Activated gamma-delta T cell (primary cell): ENCODE measurements at places on chromosomes 7 and 10.

DNA sequence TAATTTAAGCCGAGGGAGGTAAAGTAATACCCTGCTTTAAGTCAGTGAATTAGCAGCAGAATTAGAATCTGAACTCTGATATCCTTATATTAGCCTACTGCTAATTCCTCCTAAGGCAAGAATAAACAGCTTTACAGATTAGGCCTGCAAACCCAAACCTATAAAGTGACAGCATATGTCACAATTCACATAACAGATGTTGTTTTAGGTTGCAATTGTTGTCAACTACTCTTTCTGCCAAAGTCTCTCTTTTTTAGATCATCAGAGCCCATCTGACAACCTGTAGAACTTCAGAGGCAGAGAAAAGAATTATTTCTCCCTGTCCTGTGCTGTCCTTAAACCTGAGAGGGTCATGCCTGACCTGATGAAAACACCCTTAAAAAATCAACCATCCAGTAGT is 167.2 kb downstream of the PRKG1 start:
- DNase-seq, result no peak

- DNase-seq, result no peak
Measured at GRCh38 chr10:37314862-37315261, 189.5 kb downstream of the ANKRD30A start.

DNA sequence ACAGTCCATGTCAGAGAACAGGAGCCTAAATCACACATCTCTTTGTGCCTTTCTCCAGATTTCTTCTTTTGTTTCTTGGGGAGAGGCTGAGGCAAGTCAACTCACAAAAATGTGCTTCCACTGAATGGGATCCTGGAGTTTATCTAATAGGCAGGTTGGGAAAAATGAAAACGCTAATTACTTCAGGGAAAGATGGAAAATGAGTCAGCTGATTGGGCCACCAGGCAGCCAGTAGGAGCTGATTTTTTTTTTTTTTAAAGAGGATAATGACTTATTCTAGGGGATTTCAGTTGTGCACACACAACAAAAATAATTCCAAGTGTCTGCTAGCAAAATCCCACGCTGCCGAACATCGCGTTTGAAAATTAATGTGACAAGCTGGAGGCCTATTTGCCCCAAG is 412.8 kb upstream of the ZMIZ1 start:
- DNase-seq, result no peak

GRCh38 chr10:116671274-116671926 is 50.6 kb downstream of the PNLIPRP2 start:
- no peak for DNase-seq
